Right renal pelvis (tissue), 4 donors: ENCODE measurements at places on chromosomes 2 and 18. TPM values are rescaled to one million over a fixed set of nuclear protein-coding genes. Genes with fewer than 3 reads are reported as not detected.

Gene ILKAP
- 43.7 TPM for polyA plus RNA-seq

GRCh38 chr18:26466026-26466425, 82.3 kb downstream of the KCTD1 start:
- no peak for DNase-seq

DNA sequence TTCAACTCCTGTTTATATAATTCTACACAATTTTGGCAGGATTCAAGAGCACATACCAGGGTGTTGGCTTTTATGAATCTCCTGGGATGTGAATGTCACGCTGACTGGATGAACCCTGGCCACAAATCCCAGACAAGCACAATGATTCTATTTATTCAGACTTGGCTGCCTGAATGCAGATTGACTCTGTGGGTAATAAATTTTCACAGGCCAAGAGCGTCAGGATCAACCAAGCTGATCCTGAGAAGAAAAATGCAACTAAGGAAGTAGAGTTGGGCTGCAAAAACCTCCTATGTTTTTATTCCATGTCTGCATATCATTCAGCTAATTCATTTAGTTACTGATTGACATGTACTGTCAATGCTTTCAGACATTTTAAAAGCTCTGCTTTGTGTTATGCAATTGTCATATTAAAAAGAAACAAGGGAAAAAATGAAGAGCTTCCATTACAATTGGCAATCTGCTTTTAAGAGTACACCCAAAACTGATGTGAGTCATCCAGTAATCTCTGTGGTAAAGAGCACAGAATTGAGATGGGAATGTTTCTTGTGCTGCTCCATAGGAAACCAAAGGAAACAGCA, 173.0 kb upstream of the REV1 start:
- no peak for DNase-seq

Gene CYS1
- 133 TPM for polyA plus RNA-seq

DNA sequence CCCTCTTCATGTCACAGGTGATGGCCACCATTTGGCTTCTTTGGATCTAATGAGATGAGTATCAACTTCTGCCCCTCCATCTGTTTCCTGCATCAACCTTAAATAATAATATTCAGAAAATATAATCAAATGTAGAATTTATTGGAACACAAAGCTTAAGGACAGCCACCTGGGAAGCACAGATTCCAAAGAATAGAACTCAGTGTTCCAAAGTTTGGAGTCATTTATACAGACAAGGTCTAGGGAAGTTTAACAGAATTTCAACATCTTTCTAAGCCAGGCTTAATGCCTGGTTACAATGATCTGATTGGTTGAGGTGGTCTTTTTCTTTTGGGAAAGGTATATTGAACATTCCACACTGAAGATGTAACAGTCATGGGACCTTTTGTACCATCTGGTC, 218.0 kb upstream of the PIEZO2 start:
- DNase-seq, result no peak

DNA sequence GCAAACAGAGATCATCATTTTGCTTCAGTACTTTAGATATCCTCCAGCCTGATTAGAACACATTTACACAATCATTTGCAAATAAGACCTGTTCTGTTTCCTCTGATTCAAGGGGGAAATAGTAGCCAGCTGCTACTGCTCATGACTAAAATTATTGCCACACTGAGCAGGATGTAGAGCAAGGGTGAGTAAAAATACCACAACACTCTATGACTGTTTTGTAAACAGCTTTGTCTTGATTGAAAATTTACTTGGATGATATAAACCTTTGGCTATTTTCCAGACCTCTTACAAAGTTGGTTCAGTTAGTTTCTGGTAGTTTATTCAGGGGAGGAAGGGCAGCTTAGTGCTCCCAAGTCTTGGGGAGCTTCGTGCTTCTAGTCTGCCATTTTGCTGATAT, 286.4 kb upstream of the CNTNAP5 start:
- no peak for DNase-seq

Gene SCYGR7
- not detected for polyA plus RNA-seq

Gene IL18RAP
- 0.29 TPM for polyA plus RNA-seq

Gene BOLA3
- 29.5 TPM for polyA plus RNA-seq

- no peak for DNase-seq
These were observed 37.8 kb downstream of the MAL start for GRCh38 chr2:95063086-95063958.
